ENCODE measurements at places on chromosomes 16 and 17.
A peak's percentile ranks its signal among the peaks of the same experiment; 100 is the strongest.

DNA sequence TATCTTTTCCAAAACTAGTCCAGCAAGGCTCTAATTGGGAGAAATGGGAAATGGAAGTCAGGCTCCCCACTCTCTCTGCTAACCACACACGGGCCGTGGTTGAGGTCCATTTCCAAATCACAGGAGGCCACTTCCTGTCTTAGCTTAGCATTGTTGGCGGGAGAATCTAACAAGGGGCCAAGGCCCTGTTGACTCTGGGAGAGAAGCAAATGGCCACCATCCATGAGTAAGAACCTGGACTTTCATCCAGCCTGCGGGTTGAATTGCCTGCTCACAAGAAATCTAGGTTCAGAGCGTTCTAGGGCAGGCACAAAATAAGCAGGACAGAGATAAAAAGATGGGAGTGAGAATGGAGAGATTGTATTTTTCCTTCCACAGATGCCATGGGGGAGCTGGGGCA is 5.7 kb downstream of the FAM20A start:
- no peak for DNase-seq

DNA sequence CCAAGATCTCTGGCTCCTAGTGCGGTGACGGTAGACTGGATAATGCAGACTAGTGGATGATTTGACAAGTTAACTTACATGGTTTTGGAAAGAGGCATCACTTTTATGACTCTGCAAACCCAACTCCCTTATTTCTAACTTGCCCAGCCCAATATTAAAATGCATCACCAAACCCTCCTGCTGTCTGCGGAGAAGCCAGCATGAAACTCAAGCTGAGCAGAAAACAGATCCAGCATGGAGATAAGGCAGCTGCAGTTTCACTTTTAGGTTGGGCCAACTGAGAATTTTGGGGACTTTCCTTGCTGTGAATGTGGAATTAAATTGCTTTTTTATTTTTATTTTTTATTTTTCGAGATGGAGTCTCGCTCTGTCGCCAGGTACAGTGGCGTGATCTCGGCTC is 27.8 kb downstream of the CDH1 start:
- no peak for DNase-seq

DNA sequence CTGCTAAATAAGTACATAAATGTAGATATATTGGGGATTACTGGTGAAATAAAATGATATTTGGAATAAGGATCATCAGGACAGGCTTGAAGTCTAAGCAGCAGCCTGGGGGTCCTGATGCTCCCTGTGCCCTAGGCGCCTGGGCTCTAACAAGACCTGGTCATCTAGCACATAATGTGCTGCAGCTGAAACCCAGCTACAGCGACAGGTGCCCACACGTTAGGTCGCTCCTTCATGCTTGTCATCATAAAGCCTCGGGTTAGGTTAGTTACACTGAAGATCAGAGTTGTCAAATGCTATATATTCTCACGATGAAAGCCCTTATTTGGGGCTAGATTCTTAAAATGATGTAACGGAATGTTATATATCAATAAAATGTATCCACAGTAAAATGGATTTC is 11.5 kb downstream of the NARF start:
- no peak for DNase-seq

GRCh38 chr16:86939609-86940008 is 361.3 kb downstream of the FOXL1 start:
- no peak for DNase-seq

DNA sequence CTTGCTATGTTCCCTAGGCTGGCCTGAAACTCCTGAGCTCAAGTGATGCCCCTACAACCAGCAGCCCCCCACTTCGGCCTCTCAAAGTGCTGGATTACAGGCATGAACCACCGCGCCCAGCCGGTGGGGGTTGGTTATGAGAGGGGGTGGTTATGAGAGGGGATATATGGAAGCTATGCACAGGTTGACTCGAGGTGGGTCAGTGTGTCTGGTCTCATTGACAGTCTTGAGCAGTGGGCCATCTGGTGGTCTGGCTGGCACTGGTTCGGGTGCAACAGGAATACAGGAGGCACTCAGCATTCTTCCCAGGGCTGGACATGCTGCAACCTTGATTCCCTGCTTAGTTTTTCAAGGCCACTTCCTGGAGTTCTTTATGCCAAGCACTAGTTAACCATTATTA is 5.6 kb upstream of the STX1B start:
- no peak for DNase-seq

DNA sequence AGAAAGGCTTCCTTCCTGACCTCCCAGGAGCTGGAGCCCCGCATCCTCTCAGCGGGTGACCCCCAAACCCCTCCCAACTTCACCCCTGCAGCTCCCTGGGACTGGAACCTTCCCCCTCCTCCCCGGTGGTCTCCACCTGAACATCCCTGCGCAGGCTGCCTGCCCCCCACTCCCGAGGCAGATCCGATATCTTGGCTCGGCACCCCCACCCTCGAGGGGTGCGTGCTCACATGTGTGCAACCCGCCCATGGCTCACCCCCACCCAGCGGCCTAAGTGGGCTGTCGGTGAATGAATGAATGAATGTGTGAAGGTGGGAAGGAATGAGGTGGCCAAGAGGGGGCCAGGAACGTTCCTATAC is 39.7 kb downstream of the SLC7A5 start:
- DNase-seq, result no peak

DNA sequence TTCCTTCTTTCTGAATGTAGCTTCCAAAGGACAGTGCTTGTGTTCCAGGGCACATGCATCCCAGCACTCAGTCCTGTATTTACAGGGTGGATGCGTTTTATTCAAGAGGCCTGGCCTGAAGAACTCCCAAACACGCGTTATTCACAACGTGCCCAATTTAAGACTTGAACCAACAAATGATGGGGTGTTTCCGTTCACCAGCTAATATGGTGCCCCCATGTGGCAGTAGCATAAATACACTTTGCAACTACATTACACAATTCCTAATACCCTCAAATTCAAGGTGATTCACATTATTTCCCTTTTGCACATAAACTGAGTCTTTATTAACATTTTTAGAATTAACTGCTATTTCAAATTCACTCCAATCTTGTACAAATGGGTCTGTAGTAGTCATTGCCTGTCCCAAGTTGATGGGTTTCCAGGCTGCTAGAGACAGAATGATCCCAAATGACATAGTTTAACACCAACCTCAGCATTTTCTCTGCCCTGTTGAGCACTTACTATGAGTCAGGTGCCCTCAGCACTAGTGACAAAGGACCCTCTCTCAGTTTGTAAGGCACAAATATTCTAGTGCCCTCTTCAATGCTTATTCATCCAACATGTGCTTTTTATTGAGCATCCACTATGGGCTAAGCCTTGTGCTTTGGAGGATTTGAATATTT is 26.9 kb downstream of the HSD17B2 start:
- DNase-seq, result no peak

- peak; percentile 30 for DNase-seq
Measured at GRCh38 chr17:33779234-33779591, 475.9 kb upstream of the CCL2 start.

DNA sequence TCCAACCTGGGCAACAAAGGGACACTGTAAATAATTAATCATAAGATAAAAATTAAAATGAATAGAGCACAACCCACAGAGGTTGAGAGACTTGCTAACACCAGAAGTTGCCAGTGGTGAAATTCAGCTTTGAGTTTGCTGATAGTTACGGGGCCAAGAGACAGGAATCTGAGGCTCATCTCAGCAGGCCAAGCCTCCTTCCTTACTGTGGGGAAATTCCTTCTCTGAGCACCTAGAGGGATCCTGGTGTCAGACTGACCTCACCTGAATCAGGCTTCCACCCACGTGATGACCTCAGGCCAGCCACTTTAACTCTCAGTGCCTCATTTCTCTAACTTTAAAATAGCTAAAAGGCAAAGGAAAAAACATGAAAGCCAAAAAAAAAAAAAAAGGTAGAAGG is 4.7 kb downstream of the ABAT start:
- no peak for DNase-seq

GRCh38 chr17:64773836-64774761 is 112.0 kb upstream of the SMURF2 start:
- DNase-seq, result peak; percentile 61

DNA sequence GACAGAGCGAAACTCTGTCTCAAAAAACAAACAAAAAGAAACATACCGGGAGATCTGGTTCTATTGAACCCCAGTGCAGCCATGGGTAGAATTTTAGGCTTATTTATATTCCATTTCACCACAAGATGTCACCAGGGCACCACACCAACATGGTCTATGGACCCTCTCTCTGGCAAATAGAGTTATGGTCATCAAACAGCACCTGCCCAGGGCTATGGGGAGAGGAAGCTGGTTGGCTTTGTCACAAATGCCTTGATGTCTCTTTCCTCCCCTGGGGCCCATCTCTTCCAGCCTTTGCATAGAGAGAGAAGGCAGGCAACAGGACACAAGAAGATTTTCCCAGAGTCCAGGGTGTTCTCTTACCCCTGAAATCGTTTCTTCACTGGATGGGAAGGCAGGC is 128.4 kb downstream of the WWOX start:
- no peak for DNase-seq

DNA sequence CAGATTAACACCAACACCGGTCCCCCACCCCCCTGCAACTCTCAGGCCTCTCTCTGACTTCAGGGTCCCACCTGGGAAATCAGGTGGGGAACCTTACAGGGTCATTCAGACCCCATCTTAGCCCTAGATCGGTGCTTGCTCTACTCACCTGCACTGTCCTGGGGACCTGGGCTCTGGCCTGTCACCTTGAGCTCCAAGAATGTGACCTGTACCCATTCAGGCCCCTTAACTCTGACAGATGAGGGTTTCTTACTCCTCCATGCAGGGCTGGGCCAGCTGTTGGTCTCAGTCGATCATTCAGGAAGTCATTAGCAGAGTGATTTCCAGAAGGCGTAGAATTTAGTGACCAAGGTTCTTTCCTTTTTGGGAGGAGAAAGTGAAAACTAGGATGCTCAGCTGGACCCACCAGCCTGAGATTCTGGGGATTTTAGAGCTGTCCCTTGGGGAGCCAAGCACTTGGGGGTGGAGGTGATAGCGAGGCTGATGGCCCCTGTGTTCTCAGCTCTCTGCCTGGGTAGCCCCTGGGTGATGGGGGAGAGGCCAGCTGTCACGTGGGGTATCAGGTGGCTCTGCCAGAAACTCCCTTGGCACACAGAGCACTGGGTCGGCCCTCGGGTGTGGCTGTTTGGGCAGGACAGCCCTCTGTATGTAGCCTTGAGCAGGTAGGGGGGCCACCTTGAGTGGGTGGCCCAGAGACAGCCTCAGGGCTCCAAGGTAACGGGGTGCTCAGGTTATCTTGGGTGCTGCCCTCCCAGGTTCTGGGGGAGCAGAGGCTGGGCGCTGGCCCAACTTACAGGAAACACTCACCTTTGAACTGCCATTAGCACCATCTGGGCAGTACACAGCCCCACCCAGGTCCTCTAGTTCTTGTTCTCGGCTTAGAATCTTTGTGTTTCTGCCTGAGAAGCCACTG is 724 bp downstream of the MVP start:
- no peak for DNase-seq

- no peak for DNase-seq
Measured at GRCh38 chr16:50066482-50067289, 916 bp downstream of the HEATR3 start.

- no peak for DNase-seq
Measured at GRCh38 chr16:4511441-4512082, 27.0 kb downstream of the CDIP1 start.

DNA sequence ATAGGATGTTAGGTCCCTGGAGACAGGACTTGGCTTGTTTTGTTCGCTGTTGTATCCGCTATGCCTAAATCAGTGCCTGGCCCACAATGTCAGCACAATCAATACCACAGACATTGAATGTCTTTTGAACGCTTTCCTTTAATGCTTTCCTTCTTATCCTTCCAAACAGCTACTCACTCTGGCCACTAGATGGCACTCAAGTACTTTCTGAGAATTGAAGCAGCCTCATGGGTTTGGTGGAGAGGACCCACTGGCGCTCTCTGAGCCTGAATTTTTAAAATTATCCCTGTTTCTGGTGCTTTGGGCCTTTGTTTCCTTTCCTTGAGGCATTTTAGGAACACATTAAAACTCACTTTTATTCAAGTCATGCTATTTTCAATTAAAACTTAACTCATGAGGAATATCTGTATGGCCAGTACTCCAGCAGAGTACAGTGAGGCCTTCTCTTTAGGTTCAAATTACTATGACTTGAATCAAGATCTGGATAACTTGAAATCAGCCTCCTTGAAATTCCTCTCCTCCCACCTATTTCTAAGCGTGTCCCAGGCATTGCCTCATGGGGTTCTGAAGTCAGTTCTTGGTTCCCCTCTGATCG is 3.2 kb upstream of the NLRP1 start:
- DNase-seq, result peak; percentile 33

DNA sequence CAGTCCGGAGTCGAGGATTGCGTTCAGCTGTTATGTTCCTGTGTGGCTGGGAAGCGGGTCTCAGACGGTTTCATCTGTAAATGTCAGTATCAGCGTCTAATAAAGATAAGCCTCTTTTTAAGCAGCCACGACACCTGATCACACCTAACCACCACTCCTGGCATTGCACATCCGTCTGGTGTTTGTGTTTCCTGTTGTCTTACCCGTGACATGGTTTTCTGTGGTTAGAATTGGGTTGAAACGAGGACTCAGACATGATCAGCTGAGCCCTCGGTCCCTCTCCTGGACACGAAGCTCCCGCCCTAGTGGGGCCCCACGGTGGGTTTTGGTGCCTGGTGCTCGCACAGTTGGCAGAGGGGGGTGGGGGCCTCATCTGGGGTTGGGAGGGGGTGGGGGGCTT is 18.3 kb downstream of the CPNE7 start:
- no peak for DNase-seq

GRCh38 chr17:43680461-43680860 is 18.7 kb upstream of the MEOX1 start:
- no peak for DNase-seq
